Inflammatory macrophage (primary cell): ENCODE measurements at places on chromosomes 1 and 21.

- no peak for DNase-seq
These were observed 89.0 kb downstream of the TIAM1 start for GRCh38 chr21:31255036-31255435.

DNA sequence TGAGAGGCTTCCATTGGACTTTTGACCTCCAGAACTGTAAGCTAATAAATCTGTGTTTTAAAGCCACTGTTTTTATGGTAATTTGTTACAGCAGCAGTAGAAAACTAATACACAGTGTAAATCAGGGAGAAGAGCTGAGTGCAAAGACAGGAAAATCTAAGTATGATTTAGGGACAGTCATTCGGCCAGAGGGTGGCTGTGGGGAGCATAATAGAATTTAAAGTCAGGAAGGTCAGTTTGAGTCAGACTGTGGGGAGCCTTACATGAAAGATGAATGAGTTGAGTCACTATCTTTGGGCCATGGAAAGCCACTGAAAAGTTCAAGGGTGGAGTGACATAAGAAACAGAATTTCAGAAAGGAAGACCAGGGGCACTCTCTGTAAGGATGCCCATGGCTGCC is 52.4 kb upstream of the SSX2IP start:
- DNase-seq, result no peak

DNA sequence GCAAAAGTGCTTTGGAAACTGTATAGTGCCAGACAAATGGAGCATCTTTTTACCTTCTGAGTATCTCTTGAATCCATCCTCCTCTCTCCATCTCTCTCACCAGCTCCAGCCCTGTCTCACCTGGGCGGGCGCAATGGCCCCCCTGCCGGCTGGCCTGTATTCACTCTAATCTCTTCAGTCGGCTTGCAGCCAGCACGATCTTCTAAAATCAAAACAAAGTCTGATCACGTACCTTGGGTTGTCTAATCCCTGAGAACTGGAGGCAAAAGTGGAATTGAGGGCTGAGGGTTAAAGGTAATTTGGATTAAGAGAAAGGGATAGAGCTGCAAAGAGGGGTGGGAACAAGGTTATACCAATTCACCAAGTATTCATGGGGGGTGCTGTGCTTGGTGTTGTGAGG is 46.0 kb upstream of the LRRN2 start:
- no peak for DNase-seq

DNA sequence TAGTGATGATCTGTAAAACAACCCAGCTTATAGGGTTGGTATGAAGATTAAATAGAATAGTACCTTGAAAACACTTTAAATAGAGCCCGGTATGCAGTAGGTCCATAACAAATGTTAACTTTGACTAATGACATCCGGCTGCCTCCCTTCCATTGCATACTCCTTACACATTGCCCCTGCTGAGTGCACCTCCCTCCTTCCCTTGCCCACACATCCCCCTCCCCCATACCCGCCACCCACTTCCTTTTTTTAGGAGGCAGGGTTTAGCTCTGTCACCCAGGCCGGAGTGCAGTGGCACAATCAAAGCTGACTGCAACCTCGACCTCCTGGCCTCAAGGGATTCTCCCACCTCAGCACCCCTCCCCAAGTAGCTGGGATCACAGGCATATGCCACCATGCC is 24.4 kb upstream of the ZC3H12A start:
- peak; percentile 74 for DNase-seq

DNA sequence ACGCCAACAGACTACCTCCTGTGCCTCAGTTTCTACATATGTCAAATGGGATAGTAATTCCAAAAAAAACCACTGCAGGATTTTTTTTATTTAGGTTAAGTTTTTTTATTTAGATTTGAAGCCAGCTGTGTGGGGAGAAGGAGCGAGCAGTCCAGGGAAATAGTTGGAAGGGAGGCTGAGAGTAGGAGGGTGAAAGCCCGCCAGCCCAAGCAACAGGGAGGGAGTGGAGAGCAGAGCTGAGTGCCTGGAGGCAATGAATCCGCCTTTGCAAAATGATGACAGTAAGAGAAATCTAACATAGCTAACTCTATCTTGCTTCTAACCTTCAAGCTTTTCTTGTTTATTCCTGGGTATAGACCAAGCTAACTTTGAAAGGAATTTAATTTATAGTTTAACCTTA is 15.6 kb upstream of the C1orf198 start:
- no peak for DNase-seq

DNA sequence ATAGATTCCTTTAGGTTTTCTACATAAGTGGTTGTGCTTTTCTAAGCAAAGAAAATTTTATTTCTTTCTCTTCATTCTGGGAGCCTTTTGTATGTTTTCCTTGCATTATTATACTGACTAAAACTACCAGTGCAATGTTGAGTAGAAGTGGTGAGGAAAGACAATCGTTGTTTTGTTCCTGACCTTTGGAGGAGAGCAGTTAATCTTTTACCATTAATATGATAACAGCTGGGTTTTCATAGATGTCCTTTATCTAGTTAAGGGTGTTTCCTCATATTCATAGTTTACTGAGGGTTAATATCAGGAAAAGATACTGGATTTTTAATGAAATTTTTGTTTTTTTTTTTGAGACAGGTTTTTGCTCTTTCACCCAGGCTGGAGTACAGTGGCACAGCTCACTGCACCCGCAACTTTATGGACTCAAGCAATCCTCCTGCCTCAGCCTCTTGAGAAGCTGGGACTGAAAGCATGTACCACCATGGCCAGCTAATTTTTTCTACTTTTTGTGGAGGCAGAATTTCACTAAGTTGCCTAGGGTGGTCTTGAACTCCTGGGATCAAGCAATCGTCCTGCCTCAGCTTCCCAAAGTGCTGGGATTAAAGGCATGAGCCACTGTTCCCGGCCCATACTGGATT is 9.0 kb upstream of the KCTD3 start:
- DNase-seq, result no peak

GRCh38 chr21:16424331-16424751 is 694.6 kb downstream of the USP25 start:
- DNase-seq, result no peak

DNA sequence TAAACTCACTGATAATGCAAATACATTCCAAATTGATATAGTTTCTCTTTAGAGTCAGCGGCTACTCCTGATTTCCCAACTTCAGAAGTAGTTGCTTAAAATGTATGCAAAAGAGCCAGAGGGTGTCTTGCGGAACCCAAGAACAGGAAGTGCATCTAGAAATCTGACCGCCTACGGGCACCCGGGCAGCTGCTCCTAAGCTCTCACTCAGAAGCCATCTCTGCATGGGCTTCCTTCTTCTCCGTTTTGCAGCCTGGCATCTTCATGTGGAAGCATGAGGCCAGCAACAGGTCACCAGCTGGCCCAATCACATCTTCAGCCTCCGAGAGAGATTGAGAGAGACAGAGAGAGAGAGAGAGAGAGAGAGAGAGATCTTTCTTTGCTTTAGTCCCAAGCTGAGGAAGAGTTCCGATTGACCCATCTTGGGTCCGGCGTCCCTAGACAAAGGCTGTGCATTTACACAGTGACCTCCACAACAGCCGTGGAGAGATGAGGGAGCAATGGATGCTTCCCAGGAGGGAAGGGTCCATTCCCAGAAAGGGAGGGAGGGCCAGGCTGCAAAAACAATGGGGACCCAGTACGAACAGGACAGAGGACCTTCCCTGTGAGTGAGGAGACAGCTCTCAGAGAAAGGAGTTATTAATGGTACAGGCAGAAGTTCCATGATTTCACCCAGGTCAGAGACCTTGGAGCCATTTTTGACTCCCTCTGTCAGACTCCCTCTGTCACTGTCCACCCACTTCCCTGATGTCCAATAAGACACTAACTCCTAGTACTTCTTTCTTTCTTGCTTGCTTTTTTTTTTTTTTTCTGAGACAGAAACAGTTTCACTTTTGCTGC is 28.2 kb upstream of the SLC30A1 start:
- peak; percentile 97 for DNase-seq

GRCh38 chr1:65921446-65921845 is 128.8 kb downstream of the PDE4B start:
- DNase-seq, result no peak

- DNase-seq, result no peak
These were observed 141.7 kb downstream of the DENND1B start for GRCh38 chr1:197633447-197634078.

GRCh38 chr1:116706123-116706522 is 38.6 kb upstream of the IGSF3 start:
- no peak for DNase-seq

DNA sequence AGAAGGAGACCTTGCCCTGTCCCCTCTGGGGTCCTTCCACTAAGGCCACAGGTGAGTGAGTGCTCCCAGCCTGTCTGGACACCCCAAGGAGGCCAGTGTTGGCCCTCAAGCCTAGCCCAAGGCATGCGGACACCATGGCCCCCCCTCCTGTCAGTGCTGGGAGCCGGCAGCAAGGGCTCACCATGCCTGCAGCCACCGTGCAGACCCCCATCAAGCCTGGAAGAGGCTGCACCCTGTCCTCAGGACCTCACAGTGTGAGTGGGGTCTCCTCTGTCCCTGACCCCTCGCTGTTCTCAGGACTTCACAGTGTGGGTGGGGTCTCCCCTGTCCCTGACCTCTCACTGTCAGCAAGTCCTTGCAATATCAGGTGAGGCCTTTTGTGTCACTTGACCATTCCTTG is 33.2 kb upstream of the PRSS38 start:
- no peak for DNase-seq

- DNase-seq, result no peak
These were observed 12.5 kb downstream of the AGT start for GRCh38 chr1:230701434-230701833.

GRCh38 chr21:45820171-45821091 is 161.1 kb upstream of the COL6A1 start:
- DNase-seq, result peak; percentile 89

DNA sequence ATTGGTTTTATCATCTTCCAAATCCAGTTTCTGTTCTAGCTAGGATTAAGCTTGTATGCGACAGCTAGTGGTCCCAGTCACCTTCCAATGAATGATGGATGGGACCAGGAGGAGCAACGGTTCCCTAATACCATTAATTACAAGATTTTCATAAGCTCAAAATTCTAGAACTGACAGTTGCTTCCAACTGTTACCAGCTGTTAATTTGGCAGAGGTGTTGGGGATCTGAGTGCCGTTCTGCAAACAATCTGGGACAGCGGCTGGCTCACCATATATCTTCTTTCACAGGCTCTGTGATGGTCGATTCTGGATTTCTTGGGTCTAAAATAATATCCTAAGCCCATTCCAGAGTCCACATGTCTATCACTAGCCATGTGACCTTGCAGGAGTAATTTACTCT is 34.5 kb upstream of the RALGPS2 start:
- no peak for DNase-seq

DNA sequence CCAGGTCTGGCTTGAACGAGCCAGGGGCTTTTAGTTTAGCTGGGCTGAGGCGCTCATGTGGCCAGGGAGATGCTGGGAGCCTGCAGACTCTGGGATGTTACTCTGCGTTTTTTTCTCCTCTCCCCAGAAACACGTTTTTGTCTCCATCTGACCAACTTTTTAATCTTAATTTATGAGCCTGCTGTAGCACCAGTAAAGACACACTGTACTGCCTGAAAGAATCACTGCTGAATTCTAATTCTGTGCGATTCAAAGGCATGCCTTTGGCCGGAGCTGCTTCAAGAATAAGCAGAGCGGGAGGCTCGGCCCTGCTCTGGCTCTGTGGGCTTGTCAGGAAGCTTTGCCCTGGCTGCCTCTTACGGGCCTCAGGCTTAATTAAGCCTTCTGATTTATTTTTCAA is 129.5 kb downstream of the CAMTA1 start:
- no peak for DNase-seq

GRCh38 chr1:12407050-12407961 is 177.5 kb downstream of the VPS13D start:
- DNase-seq, result peak; percentile 19

DNA sequence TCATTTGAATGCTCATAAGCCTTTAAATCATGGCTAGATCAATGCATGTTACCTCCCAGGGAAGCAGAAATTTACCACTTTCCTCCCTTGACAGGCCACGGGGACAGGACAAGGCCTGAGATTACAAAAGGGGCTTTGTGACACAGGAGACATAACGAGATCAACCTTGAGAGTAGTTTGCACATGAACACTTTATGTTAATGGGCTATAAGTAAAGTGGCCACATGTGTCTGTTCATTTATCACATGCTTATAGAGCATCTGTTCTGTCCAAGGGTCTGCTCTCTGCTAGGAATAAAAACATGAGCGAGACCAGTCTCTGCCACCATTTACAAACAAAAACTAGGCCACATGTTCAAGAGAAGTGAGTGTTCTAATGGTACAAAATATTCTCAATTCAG is 144.1 kb upstream of the C8B start:
- no peak for DNase-seq

- DNase-seq, result no peak
These were observed 2.5 kb upstream of the MOV10 start for GRCh38 chr1:112672009-112672408.

- no peak for DNase-seq
These were observed 26.5 kb downstream of the METTL18 start for GRCh38 chr1:169768161-169768560.

- DNase-seq, result no peak
These were observed 8.0 kb upstream of the PLCH2 start for GRCh38 chr1:2468041-2468472.

DNA sequence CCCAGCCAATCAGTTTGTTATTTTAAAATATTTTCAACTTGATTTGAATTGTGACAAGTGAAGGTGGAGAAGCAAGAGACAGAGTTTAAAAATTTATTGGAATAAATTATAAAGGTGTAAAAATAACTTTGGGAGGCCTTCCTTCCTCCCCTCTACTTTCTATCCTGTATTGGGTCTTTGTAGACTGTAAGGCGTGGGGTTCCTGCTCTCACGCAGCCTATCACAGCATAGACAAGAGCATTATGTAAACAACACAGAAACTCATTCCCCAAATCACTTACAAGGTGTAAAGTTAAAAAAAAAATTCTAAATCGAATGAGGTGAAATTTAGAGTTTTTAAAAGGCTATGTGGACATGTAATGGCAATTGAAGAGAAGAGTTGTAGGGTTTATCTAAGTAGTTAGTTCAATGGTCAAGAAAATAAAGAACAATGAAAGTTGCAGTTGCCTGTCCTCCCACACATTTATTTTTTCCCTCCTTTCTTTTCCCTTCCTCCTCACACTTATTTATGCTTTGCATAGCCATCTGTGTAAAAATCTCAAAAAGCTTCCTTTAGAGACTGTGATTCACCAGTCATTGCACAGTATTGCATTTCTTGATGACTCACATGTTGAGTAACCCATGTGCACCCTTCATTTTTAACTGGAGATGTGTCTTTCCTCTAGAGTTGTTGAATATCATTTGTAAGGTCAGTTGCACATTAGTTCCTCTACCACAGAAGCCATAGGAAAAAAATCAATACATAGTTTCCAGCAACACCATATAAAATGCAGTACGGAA is 242.2 kb downstream of the PTPRC start:
- DNase-seq, result peak; percentile 95
